Aorta (tissue), 5 donors: ENCODE measurements at places on chromosomes 2 and 18.
A peak's percentile ranks its signal among the peaks of the same experiment; 100 is the strongest.

- DNase-seq: no peak
- no peak overlapping the region for H3K4me3 ChIP-seq
- no peak overlapping the region for H3K27ac ChIP-seq
- no peaks in the 10 kb centered on the region for H3K27me3 ChIP-seq
- no peaks in the 10 kb centered on the region for H3K36me3 ChIP-seq
These were observed 9.2 kb downstream of the SEPTIN10 start for GRCh38 chr2:109604597-109604996.

DNA sequence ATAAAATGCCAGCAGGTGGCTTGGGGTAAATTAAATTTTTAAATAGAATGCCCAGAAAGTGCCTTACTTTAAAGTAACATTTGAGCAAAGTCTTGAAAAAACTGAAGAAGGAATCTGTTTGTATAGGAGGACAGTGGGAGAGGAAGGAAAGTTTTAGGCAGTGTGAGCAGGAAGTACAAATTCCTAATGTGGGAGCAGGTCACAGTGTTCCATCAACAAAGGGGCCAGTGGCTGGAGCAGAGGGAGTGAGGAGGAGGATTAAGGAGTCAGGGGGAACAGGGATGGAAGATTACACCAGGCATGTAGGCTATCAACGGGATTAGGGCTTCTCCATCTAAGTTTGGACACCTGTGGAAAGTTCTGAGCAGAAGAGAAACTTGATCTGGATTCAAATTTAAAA, 439.2 kb upstream of the REG3G start:
- H3K36me3 ChIP-seq: no peaks in the 10 kb centered on the region
- DNase-seq: no peak
- H3K4me3 ChIP-seq: no peak overlapping the region
- H3K4me1 ChIP-seq: no peaks in the 10 kb centered on the region

GRCh38 chr2:235439959-235440662, 53.7 kb upstream of the AGAP1 start:
- H3K4me3 ChIP-seq: no peak overlapping the region
- H3K27ac ChIP-seq: no peak overlapping the region
- no peaks in the 10 kb centered on the region for H3K36me3 ChIP-seq
- no peaks in the 10 kb centered on the region for H3K4me1 ChIP-seq
- H3K27me3 ChIP-seq: no peaks in the 10 kb centered on the region

DNA sequence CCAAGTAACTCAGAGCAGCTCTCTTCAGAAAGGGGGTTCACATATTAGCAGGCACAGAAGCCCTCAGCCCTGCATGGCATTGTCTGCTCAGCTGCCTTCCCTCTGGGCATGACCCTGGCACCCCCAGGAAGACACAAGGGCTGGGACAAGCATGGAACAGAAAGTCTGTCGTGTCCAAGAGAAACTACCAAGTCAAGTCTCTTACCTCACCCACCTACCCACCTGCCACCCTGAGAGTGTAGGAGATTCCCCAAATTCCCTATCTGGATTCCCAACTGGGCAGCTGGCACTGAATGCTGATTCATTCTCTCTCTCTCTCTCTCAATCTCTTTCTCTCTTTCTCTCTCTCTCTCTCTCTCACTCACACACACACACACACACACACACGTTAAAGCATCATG, 21.6 kb downstream of the SMAD7 start:
- H3K27ac ChIP-seq: peak overlapping the region; percentile 49
- no peaks in the 10 kb centered on the region for H3K27me3 ChIP-seq
- H3K36me3 ChIP-seq: no peaks in the 10 kb centered on the region
- DNase-seq: no peak
- peaks cover 3% of the 10 kb centered on the region for H3K4me1 ChIP-seq
- H3K4me3 ChIP-seq: no peak overlapping the region

GRCh38 chr2:54960164-54960563, 90.1 kb downstream of the RTN4 start:
- H3K4me3 ChIP-seq: no peak overlapping the region
- no peak overlapping the region for H3K27ac ChIP-seq
- H3K27me3 ChIP-seq: no peaks in the 10 kb centered on the region
- no peaks in the 10 kb centered on the region for H3K36me3 ChIP-seq
- no peak for DNase-seq
- H3K4me1 ChIP-seq: no peaks in the 10 kb centered on the region

GRCh38 chr18:48806551-48807261, 144.1 kb downstream of the SMAD7 start:
- peak; percentile 78 for DNase-seq
- H3K4me3 ChIP-seq: no peak overlapping the region
- H3K36me3 ChIP-seq: no peaks in the 10 kb centered on the region
- H3K27ac ChIP-seq: peak overlapping the region; percentile 61
- peaks cover 2% of the 10 kb centered on the region for H3K4me1 ChIP-seq

GRCh38 chr2:201618744-201619662, 24.3 kb downstream of the TMEM237 start:
- H3K36me3 ChIP-seq: no peaks in the 10 kb centered on the region
- no peaks in the 10 kb centered on the region for H3K27me3 ChIP-seq
- no peak overlapping the region for H3K4me3 ChIP-seq
- peak; percentile 84 for DNase-seq
- H3K4me1 ChIP-seq: no peaks in the 10 kb centered on the region

- no peaks in the 10 kb centered on the region for H3K4me1 ChIP-seq
- H3K4me3 ChIP-seq: no peak overlapping the region
- H3K27ac ChIP-seq: no peak overlapping the region
- H3K36me3 ChIP-seq: no peaks in the 10 kb centered on the region
- no peak for DNase-seq
These were observed 689.4 kb upstream of the FANCL start for GRCh38 chr2:58930537-58930936.

GRCh38 chr2:224657349-224657748, 58.8 kb downstream of the CCDC195 start:
- H3K27me3 ChIP-seq: no peaks in the 10 kb centered on the region
- no peak overlapping the region for H3K4me3 ChIP-seq
- H3K36me3 ChIP-seq: no peaks in the 10 kb centered on the region
- H3K27ac ChIP-seq: no peak overlapping the region

DNA sequence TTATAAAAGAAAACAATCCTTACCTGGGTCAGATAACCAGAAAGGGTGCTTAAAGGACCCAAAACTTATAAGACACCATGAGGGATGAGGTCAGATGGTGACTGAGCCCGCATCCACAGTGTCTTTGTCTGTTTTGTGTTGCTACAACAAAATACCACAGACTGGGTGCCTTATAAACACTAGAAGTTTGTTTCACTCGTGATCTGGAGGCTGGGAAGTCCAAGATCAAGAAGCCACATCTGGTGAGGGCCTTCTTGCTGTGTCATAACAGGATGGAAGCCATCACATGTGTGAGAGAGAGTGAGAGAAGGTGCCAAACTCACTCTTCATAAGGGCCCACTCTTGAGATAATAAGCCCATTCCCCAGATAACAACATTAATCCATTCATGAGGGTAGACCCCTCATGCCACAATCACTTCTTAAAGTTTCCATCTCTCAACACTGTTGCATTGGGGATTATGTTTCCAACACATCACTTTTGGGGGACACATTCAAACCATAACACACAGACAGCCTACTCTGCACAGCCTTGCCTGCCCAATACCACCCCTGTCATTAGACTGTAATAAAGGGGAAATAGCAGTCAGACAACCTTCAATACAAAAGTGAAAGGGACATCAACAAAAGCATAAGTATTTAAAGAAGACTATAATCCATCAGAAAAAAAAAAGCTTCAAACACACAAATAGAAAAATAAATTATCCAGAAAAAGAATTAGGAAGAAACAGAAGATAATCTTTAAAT, 249.8 kb downstream of the ANAPC1 start:
- H3K4me3 ChIP-seq: no peak overlapping the region
- H3K4me1 ChIP-seq: peaks cover 4% of the 10 kb centered on the region

DNA sequence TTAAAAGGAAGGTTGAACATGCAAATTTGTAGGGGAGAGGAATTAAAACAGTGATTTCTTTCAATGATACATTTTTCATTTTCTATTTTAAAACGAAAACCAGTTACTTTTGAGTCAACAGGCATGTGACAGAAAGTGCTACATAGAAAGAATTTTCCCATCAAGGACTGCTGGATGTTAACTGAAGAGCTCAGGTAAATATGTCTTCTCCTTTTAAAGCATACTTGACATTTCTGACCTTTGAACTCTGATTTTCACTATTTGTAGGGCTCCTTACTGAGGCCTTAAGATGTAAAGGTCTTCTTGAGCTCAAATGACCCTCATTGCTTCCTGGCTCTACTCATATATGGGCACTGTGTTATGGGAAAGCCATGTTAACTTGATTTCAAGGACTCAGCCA, 32.4 kb downstream of the FIGN start:
- H3K4me1 ChIP-seq: no peaks in the 10 kb centered on the region
- no peak for DNase-seq
- no peaks in the 10 kb centered on the region for H3K27me3 ChIP-seq
- H3K27ac ChIP-seq: no peak overlapping the region
- H3K4me3 ChIP-seq: no peak overlapping the region

DNA sequence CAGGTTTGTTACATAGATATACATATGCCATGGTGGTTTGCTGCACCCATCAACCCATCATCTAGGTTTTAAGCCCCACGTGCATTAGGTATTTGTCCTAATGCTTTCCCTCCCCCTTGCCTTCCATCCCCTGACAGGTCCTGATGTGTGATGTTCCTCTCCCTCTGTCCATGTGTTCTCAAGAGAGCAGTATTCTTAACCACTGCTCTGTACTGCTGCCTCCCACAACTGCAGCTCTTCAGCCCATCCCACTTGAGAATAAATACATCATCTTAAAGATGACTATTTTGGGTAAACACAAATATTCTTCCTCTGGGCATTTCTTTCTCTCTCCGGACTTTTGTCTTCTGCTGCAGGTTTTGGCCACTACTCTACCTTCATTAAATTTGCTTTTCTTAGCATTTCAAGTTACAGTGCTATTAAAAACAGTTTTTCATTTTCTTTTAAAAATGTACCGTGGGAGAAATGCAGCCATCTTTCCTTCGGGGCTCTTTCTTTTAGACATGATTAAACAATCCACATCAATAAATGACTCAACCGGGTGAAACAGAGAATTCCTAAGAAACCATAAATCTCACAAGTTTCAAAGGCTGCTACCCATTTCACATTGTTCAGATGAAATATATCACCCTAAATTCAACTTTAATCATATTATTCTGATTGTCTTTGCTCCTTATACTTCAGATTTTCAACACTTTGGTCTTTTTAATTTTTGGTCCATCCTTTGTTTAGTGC, 323.4 kb downstream of the GALNT13 start:
- no peaks in the 10 kb centered on the region for H3K27me3 ChIP-seq
- no peak overlapping the region for H3K27ac ChIP-seq
- no peaks in the 10 kb centered on the region for H3K4me1 ChIP-seq
- no peaks in the 10 kb centered on the region for H3K36me3 ChIP-seq
- no peak overlapping the region for H3K4me3 ChIP-seq

DNA sequence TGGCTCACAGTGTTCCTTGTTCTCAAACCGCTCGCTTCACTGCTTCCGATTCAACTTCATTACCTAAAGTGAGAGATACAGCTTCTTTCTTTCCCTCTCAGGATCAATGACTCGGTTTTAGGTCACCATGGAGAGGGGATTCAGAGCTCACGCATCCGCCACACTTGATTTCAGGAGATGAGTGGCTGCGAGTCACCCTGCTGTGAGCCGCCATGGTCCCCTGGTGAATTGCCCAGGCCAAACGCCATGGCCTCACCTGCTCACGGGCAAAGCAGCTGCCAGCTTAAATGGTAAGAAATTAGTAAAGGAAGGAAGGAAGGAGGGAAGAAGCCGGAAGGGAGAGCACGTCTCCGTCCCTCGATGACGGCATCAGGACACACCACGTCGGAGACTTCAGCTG, 60.5 kb downstream of the ADNP2 start:
- no peak overlapping the region for H3K4me3 ChIP-seq
- no peak for DNase-seq
- H3K27ac ChIP-seq: no peak overlapping the region
- no peaks in the 10 kb centered on the region for H3K36me3 ChIP-seq

GRCh38 chr2:81523344-81523743, 1218.8 kb upstream of the LRRTM1 start:
- H3K4me3 ChIP-seq: no peak overlapping the region
- H3K36me3 ChIP-seq: no peaks in the 10 kb centered on the region
- H3K27ac ChIP-seq: no peak overlapping the region
- no peaks in the 10 kb centered on the region for H3K27me3 ChIP-seq
- no peak for DNase-seq

DNA sequence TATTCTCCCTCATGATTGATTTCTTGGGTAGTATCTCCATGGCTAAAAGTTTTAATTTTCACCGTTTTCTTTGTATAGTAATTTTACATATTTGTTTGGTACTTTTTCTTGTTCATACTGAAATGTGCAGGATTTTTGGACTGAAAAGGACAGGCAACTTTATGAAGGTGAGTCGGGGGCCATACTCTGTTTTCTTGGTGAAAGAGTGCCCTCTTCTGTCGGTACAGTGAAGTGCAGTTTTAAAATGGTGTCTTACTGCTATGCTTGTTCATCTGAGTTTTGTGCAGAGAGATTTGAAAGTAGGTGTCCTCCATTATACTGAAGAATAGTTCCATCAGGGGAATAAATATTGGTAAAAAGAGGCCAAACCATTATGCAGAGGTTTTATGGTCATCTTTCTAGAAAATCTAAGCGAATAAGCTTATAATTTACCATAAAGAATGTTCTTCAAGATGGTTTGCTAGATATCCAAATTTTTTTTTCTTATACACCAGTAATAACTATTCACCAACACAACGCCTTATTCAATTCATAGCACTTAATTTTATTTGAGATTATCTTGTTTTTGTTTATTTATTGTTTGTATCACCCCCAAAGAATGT, 8.7 kb upstream of the SERPINB13 start:
- no peak overlapping the region for H3K27ac ChIP-seq
- H3K4me3 ChIP-seq: no peak overlapping the region
- DNase-seq: no peak
- H3K4me1 ChIP-seq: no peaks in the 10 kb centered on the region

DNA sequence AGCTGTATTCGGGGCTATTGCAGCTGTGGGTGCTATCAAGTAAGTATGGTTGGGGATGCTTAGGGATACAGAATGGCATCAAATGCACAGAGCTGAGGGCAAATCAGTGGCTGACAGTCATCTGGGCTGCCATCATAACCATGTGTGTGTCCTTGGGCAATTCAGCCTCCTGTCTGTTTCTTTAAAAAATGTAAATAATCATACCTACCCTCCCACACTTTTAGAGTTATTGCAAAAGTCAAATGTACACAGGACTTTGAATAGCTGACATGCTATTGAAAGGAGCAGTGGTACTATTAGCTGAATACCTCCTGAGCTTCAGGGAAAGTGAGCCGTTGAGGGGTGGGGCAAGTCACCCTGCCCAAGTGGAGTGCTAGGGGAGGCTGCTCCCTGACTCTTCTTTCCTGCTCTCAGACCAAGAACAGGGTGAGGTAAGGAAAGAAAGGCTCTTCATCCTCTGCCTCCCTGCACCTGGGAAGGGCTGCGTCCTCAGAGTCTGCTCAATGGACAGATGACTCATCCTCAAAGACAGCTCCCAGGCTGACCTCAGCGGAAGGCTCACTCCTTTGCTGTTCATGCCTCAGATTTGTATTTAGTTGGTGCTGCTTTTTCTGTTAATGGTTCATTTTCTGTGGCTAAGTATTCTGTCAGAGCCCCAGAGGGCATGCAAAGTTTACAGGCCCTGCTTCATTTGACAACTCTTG, 54.9 kb upstream of the BZW1 start:
- H3K36me3 ChIP-seq: no peaks in the 10 kb centered on the region
- DNase-seq: no peak
- no peak overlapping the region for H3K4me3 ChIP-seq
- no peaks in the 10 kb centered on the region for H3K4me1 ChIP-seq
- H3K27me3 ChIP-seq: no peaks in the 10 kb centered on the region
- no peak overlapping the region for H3K27ac ChIP-seq
